ENCODE measurements at places on chromosomes 3 and 15.

- no peak for DNase-seq
Measured at GRCh38 chr15:88994286-88994685, 81.1 kb upstream of the MFGE8 start.

- DNase-seq: no peak
Measured at GRCh38 chr3:11154036-11154952, at the start of gene HRH1. Gene HRH1, plus strand, starts transcription at chr3:11154493. Its CDS starts 104,545 bp downstream, at chr3:11259038.

DNA sequence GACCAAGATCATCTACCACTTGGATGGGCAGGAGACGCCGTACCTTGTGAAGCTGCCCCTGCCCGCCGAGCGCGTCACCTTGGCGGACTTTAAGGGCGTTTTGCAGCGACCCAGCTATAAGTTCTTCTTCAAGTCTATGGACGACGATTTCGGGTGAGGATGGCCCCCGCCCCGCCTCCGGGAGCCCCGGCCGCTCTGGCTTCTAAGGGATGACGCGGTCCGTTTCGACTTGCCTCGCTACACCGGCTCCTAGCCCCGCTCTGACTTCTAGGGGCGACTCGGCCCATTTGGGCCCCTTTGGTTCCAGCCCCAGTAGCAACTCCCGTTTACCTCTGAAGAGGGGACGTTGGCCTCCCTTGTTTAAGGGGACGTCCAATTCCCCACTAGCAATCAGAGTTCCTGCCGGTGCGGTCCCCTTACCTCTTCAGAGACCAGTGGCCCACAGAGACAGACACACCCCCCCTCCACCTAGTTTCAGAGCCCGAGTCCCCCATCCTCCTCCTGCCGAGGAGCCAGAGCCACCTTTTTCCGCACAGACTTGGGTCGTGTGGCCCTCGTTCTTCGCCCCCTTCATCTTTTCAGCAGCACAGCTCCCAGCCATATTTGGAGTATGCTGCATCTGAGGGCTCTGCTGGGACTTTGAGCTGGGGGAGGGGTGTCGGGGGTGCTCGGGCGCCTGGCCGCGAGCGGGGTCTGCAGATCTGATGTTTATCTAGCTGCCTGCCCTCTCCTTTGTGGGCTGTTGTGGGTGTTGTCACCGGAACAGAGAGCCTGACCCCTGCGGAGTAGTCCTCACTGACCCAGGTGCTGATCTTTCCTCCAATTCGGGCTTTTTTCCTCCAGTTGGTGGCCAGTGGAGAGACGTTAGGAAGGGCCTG lies 706 bp downstream of the DVL3 start:
- no peak for DNase-seq

- DNase-seq: no peak
Measured at GRCh38 chr15:89780601-89781000, 4.5 kb downstream of the MESP2 start.

GRCh38 chr3:82741346-82741745 lies 979.9 kb upstream of the GBE1 start:
- DNase-seq: no peak
